ENCODE measurements at places on chromosomes 4 and X.

DNA sequence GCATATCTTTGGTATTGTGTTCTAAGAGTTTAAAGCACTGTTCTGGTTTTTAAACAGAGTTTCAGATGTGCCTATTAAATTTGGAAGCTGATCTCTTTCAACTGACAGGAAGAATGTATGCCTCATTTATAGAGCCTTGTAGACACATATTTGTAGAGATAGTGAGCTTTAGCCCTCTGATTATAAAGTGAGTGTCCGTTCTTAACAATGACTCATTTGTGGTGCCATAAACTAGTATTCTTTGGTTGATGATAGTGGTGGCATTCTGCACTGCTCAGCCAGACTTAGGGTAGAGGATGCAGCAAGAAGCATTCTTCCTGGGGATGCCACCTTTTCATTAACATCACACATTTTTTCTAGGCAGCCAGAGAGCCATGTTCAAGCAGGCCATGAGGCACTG, 121.7 kb downstream of the TLL1 start:
- DNase-seq = no peak

DNA sequence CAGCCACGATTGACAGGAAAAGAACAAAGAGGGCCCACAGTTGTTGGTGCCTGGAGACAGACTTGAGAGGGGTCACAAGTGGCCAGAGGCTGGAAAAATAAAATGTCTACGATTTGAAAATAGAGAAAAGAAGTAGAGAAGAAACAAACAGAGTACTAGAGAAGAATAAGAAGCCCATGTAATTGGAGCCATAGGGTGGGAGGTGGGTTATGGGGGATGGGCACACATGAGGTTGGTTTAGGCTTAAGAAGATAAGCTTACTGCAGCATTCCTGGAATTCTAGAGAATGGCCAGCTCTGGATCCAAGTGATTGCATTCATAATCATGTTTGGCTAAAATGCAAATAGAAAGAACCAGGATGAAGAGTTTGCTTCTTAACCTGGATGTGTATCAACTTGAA, 210.7 kb downstream of the MAML3 start:
- no peak for DNase-seq

DNA sequence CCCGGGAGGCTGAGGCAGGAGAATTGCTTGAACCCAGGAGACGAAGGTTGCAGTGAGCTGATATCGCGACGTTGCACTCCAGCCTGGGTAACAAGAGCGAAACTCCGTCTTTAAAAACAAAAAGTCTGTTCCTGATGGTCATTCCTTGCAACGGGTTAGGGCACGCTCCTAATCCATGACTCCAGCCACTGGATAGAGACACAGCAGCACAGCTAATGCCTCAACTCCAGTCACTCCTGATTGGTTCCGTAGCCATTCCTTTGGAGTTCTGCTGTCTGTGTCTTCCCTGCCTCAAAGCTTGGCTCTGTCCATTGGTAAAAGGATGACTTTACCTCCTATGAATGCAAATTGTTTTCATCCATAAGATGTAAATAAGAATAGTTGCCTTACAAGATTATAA, 44.3 kb upstream of the FAM9A start:
- no peak for DNase-seq

- DNase-seq = no peak
These were observed 32.7 kb downstream of the ACE2 start for GRCh38 chrX:15567886-15568616.

DNA sequence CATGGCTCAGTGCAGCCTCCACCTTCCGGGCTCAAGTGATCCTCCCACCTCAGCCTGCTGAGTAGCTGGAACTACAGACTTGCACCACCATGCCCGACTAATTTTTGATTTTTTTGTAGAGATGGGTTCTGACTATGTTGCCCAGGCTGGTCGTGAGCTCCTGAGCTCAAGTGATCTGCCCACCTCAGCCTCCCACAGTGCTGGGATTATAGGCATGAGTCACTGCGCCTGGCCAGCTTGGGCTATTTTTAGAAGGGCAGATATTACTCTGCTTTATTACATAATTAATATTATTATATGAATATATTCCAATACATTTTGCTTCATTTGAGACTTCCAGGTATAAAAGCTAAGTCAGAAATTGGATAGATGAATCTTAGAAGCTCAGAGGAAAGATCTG, 143.7 kb upstream of the ANK2 start:
- DNase-seq = no peak

DNA sequence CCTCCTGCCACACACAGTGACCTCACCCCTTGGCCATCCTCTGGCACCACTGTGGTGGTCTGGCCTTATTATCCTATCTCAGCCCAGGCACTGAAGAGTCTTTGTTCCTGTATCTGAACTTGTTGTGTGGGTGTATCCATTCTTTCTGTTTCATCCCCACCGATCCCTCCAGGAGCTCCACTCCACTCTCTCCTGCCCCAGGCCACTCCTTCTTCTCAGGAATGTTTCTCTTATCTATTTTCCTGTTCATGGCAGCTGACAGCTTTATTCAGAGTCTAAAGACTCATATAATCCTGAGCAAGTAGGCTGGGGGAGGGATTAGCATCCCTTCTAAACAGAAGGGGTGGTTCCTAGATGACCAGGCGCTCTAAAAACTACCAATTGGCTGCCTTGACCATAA, 150.0 kb downstream of the ANAPC10 start:
- DNase-seq = no peak

- no peak for DNase-seq
These were observed 6.7 kb downstream of the CD99 start for GRCh38 chrX:2697741-2698299.

GRCh38 chrX:42778096-42778495, at the start of gene PPP1R2C:
TSS of gene PPP1R2C (minus strand) at chrX:42778163. CDS start at chrX:42778079, 84 bp downstream.
- DNase-seq = no peak

- DNase-seq = no peak
These were observed 696.4 kb downstream of the DMD start for GRCh38 chrX:32514986-32515385.

- no peak for DNase-seq
These were observed 654.6 kb upstream of the GALNT7 start for GRCh38 chr4:172514011-172514410.

GRCh38 chr4:28449085-28449484, 1588.4 kb downstream of the STIM2 start:
- DNase-seq = no peak

DNA sequence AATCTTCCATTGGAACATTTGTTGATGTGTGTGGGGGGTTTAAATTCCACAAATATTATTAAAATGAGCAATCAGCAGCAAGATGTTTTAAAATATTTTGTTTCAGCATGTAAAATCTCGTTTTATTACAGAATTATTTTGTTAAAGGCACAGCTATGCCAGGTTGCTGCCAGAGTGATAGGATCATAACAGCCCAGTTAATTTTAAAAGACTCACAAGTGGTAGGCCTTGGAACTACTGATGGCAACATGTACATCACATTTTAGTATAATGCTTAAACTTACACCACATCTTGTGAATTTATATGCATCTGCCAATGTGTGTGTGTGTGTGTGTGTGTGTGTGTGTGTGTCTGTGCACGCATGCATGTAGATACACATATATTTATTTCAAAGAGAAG, 97.8 kb upstream of the SPRY1 start:
- no peak for DNase-seq

- DNase-seq = no peak
These were observed 18.9 kb downstream of the FGF13 start for GRCh38 chrX:138692591-138692990.
